Mucosa of descending colon (tissue), 3 donors: ENCODE measurements at places on chromosomes 3 and 15.
A peak's percentile ranks its signal among the peaks of the same experiment; 100 is the strongest.

GRCh38 chr15:84880007-84880406, 4.5 kb upstream of the SLC28A1 start:
- DNase-seq: no peak

GRCh38 chr15:81612631-81613030, 238.6 kb upstream of the TMC3 start:
- no peak for DNase-seq

- peak; percentile 33 for DNase-seq
Measured at GRCh38 chr3:123053107-123053506, 13.7 kb upstream of the PDIA5 start.

DNA sequence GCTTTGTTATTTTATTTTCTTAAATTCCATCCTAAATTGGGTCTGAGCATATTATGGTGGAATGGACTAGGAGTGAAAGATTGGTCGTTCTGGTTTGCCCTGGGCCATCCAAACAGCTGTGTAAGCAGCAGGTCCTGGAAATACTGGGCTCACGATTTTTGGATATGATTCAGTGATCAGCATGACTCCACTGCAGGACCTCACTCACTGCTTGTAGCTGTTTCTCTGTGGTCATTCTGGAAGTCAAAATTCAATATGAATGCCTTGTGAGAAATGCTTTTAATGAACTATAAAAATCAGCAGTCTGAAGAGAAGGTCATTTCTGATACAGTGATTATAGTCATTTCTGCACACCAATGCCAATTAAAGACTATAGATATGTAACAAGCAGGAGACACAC, 185.0 kb downstream of the RBMS3 start:
- DNase-seq: no peak

DNA sequence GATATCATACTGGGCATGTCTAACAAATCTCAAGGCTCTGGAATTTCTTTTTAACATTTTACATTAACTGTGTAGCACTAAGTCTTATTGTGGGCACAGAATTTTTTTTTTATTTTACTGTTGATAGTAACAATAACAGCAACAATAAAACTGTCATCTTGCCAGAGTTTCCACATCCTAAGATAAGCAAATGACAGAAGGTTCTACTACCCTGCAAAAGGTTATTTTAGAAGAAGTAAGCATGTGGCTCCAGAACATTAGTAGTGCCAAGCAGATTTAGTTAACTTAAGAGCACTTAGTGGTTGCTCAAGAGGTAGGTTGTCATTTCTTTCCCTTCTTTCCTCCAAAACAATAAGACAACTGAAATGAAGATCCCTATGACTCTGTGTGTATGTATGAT, 743.0 kb upstream of the CBLB start:
- DNase-seq: no peak

DNA sequence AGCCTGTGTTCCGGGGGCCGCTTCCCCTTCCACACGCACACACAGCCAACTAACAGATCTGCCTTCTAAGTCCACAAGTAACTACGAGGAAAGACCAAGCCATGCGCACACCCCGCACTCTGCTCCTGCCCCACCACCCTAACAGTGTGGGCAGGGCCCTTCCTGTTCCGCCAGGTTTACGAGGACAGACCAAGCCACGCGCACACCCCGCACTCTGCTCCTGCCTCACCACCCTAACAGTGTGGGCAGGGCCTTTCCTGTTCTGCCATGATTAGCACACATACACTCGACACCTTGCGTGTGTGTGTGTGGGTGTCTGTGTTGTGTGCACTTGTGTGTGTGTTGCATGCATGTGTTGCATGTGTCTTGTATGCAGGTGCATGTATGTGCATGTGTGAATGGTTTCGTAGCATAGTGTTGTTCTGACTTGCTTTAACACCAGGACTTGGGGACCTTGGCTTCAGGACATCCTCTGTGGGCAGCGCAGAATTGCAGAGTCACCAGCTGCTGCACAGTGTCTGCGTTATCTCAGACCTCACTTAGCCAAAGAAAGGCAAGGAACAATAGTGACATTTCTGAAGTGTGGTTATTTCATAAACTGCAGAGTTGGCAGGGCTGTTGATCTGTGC, 114.4 kb downstream of the CHSY1 start:
- DNase-seq: no peak

GRCh38 chr15:65375871-65376607, 1.8 kb downstream of the IGDCC3 start:
- no peak for DNase-seq

GRCh38 chr3:34969513-34969912, 669.8 kb upstream of the ARPP21 start:
- no peak for DNase-seq

GRCh38 chr3:87088993-87089841, 98.3 kb upstream of the VGLL3 start:
- peak; percentile 52 for DNase-seq

DNA sequence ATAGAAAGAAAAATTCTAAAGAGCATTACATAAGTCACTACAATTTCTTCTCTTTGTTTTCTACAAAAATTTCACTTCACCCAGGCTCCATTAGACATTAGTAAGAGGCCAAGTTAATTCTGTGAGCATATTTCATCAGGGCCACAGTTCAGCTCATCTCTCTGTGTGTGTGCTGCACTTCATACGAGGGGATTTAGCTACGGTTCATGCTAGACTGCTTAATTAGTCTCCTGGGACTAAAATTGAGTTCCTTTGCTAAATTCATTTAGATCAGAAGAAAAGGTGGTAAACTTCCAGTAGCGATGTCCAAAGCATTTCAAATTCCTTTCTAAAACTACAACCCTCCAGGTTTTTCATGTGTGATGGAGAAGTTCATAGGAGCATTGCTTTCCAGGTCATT, 83.1 kb upstream of the SETMAR start:
- no peak for DNase-seq

DNA sequence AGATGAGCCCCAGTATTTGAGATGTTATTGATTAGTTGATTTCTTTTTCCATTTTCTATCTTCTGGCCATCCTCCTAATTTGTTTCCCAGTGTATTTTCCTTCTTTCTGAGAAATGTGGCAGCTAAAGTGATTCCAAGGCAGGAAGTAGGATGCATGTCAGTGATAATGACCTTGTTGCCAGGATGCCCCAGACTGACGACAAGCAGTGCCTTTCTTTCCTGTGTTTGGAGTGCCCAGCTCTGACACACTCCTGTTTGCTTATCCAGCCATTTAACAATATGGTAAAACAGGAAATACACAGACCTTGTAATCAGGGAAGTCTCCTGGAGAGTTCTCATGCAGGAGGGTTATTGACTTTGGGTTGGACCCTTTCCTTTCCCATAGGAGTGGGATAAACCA, 20.4 kb downstream of the TMOD2 start:
- no peak for DNase-seq

DNA sequence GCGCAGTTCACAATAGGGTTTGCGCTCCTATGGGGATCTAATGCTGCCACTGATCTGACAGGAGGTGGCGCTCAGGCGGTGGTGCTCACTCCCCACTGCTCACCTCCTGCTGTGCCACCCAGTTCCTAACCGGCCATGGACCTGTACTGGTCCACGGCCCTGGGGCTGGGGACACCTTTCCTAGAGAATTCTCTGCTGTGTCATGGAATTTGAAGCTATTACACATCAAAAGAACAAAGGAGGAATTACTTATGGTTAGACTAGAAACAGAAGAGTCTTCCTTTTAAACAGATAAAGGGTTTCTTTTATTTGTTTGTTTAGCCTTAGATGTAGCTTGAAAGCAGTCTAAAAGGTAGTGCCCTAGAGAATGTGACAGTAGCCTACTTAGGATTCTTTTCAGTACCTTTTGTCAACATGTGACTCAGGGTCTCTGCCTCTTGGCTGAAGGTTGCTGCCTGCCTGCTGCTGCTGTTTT, 50.3 kb downstream of the PAK2 start:
- no peak for DNase-seq

DNA sequence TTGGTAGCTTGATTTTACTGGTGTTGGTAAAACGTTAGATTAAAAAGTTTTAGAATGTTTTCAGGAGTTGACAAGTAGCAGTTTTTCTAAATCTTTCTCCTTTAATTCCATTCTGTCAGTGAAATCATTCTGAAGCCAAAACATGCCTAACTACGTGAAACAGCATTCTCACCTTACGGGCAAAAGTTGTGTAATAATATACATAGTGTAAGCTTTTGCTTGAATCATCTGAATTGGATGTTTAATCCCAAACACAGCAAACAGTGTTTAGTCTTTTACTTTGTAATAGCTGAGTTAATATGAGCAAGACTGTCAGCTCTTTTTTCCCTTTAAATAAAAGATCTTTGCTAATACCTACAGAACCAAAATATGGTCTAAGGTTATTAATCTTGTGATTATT, 100.6 kb downstream of the CYP19A1 start:
- no peak for DNase-seq

- no peak for DNase-seq
Measured at GRCh38 chr3:102163039-102163817, 271.6 kb upstream of the ZPLD1 start.

DNA sequence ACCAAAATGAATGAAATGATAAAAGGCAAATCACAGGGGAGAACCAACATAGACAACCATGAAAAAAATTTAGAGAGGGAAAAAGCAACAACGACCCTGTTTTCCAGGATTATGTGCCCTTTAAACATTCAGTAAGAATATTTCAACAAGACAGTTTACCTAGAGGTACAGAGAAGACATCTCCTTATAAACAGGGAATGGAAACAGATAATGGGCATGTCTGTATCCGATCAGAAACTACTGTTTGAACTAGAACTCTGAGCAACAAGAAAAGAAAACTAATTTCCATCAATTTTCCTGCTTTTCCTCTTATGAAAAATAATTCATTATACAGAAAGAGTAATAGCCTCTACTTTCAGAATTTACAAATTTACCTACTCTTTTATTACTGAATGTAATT, 39.3 kb downstream of the DLG1 start:
- DNase-seq: no peak

DNA sequence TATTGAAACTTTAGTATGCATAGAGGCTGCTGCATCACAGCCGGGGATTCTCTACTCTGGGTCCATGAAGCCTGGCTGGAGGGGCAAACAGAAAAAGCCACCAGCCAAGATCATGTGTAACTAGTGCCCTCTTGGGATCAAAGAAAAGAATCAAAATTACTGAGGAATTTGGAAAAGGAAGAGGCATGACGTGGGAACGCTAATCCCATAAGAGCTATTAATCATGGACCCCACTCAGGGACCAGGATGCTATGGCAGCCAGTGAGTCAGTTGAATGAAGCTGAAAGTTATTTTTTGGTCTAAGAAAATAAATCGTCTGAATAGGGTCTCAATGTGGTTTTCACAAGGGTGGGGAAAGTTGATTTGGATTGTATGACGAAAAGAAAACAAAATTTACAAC, 1165.1 kb downstream of the ROBO2 start:
- no peak for DNase-seq

DNA sequence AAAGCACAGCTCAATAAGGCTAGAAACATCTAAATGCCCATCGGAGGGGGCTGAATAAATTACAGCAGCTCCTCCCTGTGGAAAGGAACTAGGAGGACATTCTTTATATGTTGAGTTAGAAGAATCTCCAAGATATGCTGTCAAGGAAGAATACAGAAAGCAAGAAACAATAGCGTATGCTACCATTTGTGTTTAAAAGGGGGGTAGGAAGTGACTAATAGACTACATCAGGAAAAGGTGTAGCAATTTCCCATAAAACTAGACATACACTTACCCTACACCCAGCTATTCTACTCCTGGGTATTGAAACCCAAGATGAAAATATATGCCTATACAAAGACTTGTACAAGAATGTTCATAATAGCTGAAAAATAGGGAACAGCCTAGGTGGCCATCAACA, 21.6 kb downstream of the SEC61A1 start:
- no peak for DNase-seq

- no peak for DNase-seq
Measured at GRCh38 chr3:153130312-153130977, 31.6 kb upstream of the RAP2B start.

DNA sequence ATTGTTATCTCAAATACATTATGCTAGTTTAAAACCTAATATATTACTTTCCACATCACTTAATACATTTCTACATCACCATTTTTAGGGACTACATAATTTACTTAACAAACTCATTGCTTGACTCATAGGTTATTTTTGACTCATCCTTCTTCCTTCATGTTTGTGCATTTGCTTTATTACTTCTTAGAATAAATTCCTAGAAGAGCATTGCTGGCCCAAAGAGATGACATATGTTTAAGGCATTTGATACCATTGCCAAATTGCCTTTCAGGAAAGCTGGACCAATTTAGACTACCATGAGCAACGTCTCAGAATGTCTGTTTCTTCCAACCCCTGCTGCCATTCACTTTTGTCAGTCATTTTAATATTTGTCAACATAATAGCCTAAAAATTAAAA, 905.8 kb downstream of the IGSF11 start:
- DNase-seq: no peak

DNA sequence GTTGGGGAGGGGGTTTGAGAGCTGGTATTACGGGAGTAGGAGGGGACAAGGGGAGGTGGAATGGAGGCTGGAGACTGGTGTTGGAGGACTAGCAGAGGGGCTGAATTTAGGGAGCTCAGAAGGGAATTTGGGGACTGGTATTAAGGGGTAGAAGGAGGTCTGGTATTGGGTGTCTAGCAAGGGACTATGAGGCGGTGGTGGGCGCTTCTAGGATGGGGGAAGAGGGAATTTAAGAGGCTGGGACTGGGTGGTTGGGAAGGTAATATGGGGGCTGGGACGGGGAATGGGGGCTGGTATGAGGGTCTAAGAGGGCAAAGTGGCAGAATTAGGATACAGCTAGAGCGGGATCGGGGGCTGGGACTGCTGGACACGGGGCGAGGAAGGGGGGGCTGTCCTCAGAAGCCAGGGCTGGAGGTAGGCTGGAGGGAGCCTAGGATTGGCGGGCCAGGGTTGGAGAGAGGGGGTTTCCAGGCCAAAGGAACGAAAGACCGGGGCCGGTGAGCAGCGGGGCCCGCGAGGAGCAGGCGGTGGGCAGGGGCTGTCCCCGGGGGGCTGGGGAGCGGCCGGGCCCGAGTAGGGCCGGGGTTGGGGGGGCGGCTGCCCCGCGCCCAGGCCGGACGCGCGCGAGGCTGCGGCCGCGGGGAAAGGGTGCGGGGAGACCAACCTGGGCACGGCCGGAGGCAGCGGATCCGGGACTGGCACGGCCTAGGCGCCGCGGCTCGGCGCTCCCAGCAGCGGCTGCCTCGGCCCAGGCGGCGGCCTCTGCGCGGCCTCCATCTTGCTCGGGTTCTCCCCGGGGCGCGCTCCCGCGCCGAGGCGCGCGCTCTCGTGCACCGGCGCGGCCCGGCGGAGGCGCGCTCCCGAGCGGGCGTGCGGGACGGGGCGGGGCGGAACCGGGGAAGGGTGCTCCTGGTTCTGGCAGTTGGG, at the start of gene LHFPL4:
TSS of gene LHFPL4 (minus strand) at position 802 of the 927 bp plus-strand sequence. CDS start 1,143 bp downstream, outside the sequence.
- DNase-seq: no peak

GRCh38 chr15:59372352-59373211, at the start of gene MYO1E:
MYO1E (minus strand) TSS chr15:59372871; CDS start chr15:59372500, 371 bp downstream.
- peak; percentile 91 for DNase-seq
